ENCODE measurements at places on chromosomes 11 and 22.

GRCh38 chr11:134266841-134267251, 9.3 kb upstream of the GLB1L3 start:
- DNase-seq = no peak

DNA sequence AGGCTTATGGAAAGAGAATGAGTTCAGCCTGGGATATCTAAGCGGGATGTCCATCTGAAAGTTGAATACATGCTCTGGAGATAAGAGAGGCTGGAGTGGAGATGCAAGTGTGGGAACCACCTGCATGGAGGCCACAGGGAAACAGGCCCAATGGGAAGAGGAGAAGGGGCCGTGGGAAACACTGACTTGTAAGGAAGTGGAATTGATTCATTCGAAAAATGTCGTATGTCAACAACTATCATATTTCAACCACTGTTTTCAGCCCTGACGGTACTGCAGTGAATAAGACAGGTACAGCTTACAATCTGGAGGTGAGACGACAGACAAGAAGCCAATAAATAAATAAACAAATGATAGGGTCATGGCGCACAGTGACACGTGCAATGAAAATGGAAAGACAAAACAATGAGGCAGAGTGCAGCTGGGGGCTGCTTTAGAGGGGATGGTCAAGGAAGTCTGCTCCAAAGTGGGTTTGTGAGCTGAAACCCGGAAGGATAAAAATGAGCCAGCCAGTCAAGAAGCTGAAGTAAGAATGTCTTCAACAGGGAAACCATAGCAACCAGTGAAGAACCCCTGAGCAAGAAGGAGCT, 35.9 kb downstream of the EFCAB6 start:
- DNase-seq = no peak

GRCh38 chr22:44658311-44658953, 43.6 kb upstream of the PRR5 start:
- DNase-seq = no peak

DNA sequence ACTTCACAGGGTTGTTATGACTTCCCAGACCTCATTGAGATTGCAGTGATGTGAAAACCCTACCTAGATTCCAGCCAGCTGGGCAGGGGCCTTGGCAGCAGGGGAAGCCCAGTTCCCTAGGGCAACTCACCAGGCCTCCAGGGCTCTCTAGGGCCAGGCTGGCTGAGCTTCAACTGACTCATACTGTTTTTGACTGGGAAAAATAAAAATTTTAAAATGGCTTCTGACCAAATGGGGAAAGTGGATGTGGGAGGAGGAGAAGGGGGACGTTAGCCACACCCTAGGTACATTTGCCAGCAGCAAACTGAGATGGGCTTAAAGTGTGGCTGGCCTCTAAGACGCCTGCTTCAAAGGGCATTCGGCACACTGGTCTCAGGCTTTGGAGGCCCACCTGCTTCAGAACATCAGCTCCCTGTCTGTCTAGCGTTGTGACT, 39.0 kb downstream of the BMAL1 start:
- DNase-seq = no peak

DNA sequence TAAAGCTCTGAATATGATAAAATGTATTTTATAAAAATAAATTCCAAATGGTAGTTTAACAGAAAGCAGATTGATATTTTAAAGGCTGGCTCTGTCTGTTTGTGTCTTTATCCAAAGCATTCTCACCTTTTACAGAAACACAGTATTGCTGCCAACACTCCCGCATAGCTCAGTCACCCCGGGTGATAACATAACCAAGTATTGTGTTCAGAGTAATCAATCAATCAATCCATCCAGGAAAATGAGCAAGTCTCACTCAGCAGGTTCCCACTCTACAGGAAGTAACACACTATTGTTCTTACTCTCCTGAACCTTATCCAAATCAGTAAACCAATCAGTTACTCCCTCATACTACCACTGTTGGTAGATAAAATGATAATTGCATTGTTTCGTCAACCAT, 203.4 kb downstream of the LRRC4C start:
- no peak for DNase-seq

- no peak for DNase-seq
These were observed 37.6 kb upstream of the TMEM135 start for GRCh38 chr11:86999859-87000753.

DNA sequence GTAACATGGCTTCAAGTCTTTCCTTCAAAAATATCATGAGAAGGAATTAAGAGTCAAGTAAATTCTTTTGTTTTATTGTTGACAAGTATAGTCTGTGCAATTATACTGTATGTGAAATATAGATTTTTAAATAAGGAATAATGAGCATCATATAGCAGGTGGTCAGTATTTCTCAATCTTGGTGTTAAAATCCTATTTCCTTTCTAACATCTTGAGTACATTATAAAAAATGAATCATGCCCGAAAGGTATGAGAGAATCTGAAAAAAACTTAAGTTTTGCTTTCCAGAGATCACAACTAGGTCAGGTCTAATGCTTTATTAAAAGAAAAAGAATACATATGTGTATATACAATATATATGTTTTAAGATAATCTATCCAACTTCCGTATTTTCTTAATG, 53.1 kb downstream of the KIF18A start:
- no peak for DNase-seq

DNA sequence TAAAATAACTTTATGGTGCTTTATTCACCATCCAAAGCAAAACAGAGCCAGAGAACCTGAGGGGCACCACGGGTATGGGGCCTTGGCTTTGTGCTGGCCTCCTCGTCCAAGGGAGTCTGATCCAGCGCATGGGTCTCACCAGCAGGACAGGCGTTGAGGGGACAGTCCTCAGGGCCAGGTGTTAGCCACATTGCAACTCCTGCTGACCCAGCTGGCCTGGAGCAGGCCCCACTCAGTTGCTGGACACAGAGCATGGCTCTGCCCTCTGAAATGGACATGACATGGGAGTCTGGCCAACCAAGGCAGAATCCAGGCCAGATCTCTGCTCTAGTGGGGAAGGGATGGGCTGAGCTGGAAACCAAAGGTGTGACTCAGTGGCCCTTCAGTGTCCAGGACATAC, 116.2 kb downstream of the RRAS2 start:
- no peak for DNase-seq

- peak; percentile 32 for DNase-seq
These were observed 3.2 kb upstream of the GAB2 start for GRCh38 chr11:78420796-78421209.

- no peak for DNase-seq
These were observed 717.4 kb downstream of the DLG2 start for GRCh38 chr11:84909740-84910139.

DNA sequence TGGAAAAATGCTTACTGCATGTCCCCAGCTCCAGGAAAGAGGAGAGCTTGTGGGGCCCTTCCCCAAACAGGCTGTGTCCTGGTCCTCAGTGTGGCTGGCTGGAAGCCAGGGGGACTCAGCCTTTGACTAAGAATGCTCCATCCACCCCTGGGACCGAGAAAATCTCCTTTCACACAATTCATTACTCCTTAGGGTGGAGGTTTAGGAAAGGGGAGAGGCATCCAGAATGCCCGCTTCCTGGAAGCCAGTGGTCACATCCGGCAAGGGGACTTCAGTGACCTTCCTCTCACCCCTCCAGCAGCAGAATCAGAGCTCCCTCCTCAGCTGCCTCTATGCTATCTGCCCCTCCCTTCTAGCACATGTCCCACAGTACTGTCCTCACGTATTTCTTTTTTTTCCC, 21.9 kb downstream of the ATG16L2 start:
- DNase-seq = no peak
